ENCODE measurements at places on chromosomes 1 and 21.

GRCh38 chr1:169460191-169460833 lies 25.4 kb downstream of the SLC19A2 start:
- no peak for DNase-seq

DNA sequence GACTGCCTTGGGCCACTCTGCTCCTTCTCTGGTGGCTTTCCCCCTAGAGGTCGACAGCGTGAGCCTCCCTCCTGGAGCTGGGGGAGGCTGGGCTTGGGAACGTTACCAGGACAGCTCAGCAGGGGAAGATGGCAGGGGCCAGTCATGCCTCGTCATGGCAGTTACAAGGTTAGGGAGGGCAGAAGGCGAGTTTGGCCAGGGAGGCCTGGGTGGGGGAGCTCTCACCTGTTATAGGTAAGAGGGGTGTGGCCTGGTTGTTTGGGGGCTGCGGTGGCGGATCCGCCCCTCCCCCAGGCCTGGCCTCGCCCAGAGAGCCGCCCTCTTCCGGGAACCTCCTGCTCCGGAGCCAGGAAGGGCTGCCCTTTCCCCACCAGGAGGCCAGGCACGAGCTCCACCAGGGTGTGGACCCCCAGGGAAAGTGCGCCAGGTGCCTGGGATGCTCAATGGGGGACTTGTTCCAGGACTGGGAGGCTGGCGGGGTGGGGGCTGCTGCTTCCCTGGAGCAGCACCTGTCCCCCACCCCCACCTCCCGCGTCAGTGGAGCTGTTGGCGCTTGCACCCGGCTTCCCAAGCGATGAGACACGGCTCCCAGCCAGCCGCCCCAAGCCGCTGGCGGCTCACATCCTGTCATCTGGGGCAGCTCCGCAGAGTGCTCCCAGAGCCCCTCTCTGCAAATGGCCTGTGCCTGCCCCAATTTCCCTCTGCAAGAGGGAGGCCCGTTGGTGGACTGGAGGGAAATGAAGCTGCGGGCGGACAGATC lies 23.6 kb upstream of the PKP1 start:
- no peak for DNase-seq

DNA sequence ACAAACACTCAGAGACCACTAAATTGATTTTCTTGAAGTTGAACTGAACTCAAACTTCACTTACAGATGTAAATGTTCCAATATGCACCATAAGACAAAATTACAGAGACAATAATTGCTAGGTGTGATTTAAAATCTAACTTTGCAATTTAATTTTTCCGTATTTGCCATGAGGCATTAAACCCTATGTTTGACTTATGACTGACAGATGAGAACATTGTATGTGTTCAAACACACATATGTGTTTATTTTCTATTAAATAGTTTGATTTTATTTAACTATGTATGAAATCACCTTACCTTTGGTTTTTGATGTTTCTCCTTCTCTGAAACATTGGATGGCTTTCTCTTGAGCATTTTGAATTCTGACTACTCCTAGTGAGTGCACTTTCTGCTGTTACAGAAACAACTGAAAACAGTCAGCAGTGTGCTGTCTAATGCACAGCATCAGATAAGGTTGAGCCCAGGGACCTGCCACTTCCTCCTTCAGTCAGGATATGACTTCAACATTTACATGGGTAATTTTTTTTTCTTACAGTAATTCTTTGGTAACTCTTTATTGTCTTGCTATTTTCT lies at the start of gene SAMSN1:
SAMSN1 (minus strand) TSS at position 410 of the 575 bp plus-strand sequence; CDS start at position 356, 54 bp downstream.
- DNase-seq, result no peak

DNA sequence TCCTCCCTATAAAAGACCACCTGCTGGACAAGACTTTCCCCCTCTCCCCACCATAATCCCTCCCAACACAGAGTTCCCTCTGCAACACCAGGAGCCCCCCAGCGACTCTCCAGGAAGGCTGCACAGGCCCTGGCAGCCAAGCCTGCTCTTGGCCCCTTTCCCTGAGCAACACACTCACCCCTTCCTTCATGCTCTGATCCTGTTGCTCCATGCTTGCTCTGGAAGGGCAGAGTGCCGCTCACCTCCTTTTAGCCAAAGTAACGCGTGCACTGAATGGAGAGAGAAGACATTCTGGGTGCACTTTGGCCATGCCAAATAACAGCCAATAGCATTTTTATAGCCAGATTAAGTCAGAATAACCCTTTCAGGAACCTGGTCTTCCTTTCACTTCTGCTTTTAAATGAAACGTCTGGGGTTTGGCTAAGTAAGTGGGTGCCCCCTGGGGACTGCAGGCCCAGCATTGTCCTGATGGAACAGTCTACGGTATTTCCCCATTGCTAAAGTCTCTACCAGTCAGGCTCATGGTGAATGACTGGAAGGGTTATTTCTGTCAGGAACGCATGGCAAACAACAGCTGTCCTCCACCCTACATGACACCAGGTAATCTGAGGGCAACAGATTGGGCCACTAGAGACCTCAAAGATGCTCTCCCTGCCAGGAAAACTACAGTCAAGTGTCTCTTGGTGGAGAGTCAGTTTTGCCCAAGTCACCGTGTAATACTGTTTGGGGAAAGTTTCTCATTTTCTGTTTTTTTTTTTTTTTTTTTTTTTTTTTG lies at the start of gene SLC2A5:
SLC2A5 (minus strand) TSS at position 310 of the 775 bp plus-strand sequence; CDS start at position 211, 99 bp downstream.
- no peak for DNase-seq

DNA sequence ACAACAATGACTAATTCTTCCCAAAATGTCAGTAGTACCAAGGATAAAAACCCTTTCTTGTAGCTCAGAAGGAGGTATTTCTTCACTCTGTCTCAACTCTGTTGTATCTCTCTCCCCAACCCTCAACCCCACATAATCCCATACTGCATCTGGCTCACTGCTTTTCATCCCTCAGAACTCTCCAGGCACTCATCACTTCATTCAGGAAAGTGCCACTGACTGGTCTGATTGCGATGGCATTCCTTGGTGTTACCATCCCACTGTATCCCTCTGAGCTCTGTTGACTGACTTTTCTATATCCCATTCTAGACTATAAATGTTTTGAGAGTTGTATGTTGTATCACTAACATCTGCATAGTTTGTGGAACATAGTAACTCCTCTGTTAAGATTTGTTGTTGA lies 483.5 kb upstream of the ADGRL2 start:
- DNase-seq, result no peak

DNA sequence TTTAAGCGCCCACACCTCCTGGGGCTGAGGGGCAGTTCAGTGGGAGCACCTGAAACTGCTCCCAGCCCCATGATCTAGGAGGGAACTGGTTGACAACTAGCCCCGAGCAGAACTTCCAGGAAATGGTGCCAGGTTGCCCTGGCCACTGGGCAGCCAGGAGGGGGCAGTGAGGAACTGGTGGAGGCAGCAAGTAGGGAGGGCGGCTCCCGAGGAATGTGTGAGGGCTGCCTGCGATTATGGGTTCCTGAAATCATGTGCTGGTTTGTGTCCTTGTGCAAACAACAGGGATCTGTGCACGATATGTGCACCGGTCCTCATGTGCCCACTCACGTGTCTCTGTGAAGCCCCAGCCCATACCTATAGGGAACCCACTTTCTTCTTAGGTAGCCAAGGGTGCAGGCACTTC lies 9.9 kb downstream of the GPR3 start:
- DNase-seq, result peak; percentile 86

GRCh38 chr1:174789399-174789798 lies 210.3 kb upstream of the CACYBP start:
- no peak for DNase-seq

GRCh38 chr21:39663742-39664492 lies 51.2 kb downstream of the B3GALT5 start:
- DNase-seq, result no peak

DNA sequence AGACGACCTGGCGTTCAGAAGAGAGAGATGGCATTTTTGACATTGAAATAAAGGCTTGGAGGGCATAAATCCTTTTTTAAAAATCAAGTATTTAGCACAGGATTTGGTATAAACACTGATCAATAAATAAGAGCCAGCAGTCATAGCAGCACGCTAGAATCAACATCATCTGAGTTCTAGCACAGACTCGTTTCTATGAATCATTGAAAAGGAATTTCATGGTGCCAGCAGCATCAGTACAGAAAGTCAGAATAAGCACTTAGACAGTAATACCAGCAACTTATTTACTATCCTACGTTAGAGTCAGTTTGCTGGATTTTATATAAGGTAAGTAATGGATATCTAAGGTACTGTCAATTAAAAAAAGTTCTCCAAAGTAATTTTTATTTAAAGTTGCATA lies 119.3 kb downstream of the HLCS start:
- DNase-seq, result no peak

GRCh38 chr1:30968220-30968971 lies 59.8 kb upstream of the SDC3 start:
- DNase-seq, result no peak

GRCh38 chr1:108560189-108560873 lies 431 bp downstream of the EEIG2 start:
- DNase-seq, result peak; percentile 65

DNA sequence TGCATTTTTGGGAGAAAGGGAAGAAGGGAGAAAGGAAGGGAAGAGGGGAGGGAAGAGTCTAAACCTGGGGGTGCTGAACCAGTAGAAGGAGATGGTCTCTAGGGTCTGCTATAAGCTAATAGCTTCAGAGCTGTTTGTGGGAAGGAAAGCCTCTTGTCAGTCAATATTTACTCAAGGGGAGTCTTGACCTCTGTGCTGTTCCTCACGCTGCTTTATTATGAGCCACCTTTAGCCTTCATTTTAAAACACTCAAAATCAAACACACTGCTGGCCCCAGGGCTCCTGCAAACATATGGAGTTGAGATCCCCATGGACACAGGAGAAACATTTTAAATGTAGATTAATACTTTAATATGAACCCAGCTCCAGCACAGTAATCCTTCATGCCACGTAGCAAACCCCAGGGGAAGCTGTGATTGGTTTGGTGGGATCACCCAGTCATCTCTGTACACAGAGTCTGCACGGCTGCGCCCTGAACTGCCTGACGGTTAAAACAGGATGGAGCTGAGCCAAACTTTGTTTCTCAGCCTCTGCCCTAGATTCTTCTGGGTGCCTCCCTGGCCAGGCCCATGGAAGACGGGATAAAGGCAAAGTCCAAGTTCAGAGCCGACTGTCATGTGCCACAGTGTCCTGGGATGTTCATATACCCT lies 40.2 kb upstream of the VWA5B1 start:
- no peak for DNase-seq

DNA sequence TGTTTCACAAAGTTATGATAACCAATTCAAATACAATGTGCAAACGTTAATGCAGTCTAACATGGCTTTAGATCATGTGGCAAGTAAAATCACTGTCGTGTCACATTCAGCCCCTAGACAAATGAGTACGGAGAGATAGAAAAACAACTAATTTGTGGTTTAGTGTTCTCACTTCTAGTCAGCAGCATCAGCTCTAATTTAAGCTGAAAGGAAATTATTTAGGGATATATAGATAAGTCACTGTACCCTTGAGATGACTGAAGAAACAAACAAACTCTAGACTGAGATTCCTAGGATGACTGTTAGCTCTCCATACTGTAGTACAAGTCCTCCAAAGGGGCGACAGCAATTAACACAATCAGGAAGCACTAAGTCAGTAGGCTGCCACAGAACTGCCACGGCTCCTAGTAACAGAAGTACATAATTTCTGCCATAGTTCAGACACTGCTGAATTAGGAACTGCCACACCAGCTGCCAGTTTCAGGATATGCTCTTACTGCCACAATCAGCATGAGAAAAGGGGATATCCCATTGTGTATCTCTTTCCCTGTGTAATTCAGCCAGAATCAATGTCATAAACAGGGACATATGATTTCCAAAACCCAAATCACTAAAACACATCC lies 150.4 kb upstream of the NEGR1 start:
- DNase-seq, result no peak

DNA sequence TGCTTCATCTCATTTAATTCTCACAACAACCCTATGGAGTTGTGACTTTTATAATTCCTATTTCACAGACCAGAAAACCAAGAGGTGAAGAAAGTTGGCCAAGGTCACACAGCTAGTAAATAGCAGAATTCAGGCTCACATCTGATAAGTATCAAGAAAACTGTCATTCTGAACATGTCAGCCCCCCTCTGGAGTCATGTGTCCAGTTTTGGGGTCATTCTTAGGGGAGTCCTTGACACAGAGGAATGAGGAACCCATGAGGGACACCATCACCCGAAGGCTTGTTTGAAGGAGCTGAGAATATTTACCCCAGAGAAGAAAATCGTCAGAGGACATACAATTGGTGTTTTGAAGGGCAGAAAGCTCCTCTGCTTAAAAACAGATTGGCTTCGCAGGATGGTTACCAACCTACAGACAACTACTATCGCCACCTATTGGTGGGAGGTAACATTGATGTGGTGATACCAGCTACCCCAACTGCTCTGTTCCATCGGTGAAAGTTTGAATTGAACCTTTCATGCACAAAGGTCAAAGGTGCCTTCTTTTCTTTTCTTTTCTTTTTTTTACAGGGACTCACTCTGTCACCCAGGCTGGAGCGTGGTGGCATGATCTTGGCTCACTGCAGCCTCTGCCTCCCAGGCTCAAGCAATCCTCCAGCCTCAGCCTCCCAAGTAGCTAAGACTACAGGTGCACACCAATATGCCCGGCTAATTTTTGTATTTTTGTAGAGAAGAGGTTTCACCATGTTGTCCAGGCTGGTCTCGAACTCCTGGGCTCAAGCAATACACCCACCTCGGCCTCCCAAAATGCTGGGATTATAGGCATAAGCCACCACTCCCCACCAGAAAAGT lies 31.3 kb downstream of the NCMAP start:
- no peak for DNase-seq

DNA sequence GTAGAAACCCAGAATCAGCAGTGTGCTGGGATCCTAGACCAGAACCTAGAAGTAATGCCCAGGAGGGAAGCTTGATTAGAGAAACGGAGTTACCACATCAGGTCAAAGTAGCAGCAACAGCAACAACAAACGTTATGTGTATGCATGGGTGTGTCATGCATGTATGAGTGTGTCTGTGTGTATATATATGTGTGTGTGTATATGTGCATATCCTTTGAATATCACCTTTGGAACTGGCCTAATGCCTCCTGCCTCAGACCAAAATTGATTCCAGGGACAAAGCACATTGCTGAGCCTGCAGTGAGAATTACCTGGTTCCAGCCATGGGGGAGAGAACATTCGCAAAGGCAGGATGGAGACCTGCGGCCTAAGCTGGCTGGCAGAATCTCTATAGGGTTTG lies 55.9 kb downstream of the MAP10 start:
- DNase-seq, result no peak

GRCh38 chr1:53142226-53142853 lies at the start of gene SLC1A7:
TSS of gene SLC1A7 (minus strand) at chr1:53142638. CDS start at chr1:53142449, 189 bp downstream.
- no peak for DNase-seq

GRCh38 chr21:46172863-46173528 lies 11.3 kb downstream of the SPATC1L start:
- no peak for DNase-seq

GRCh38 chr1:92877792-92878191 lies 46.0 kb downstream of the RPL5 start:
- no peak for DNase-seq

DNA sequence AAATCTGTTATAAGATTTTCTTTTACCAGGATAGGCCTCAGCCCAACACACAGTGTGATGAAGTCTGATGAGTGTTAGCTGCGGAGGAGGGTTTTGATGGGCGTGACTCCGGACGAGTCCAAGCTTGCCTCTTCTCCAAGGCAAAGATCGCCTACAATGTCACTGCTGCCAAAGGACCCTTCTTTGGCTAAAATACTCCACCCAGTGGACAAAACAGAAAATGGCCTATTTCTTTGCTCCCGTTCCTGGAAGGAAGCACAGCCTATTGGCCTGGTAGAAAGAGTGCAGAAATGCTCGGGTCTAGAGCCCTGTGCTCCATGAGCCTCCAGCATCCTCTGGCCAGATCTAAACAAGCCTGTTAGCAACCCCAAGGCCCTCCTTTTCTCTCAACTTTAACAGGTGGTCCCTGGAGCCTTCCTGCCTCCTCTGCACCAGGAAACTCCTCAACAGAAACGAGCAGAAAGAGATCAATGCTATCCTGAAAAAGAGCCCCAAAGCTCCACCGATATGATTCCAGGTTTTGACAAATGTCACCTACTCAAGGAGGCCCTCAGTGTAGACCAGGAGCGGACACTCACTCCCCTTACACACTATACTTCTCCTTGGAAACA lies 3.4 kb upstream of the CASQ2 start:
- DNase-seq, result no peak

Data from heart left ventricle (tissue), 16 donors.